ENCODE measurements at places on chromosomes 12 and 14.

GRCh38 chr14:72450473-72451044 is 443.3 kb downstream of the DPF3 start:
- no peak for DNase-seq

DNA sequence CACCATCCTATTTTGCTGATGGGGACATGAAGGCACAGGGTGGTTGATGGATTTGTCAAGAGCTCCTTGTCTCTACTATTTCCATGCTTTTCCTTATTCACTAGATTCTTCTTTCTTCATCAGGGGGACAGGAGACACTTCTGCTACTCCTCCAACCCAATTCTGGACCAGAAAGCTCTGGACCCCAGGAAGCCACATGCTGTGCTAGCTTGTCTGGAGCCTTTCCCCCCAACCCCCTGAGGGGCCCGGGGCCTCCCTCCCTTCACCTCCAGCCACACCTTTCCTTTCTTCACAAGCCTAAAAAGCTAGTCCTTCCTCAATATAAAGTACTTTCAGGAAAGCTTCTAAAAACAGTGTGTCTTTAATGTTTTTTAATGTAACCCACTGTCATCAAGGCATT is 75.1 kb upstream of the CAPRIN2 start:
- no peak for DNase-seq

GRCh38 chr12:93712200-93712599 is 35.0 kb downstream of the CRADD start:
- no peak for DNase-seq

DNA sequence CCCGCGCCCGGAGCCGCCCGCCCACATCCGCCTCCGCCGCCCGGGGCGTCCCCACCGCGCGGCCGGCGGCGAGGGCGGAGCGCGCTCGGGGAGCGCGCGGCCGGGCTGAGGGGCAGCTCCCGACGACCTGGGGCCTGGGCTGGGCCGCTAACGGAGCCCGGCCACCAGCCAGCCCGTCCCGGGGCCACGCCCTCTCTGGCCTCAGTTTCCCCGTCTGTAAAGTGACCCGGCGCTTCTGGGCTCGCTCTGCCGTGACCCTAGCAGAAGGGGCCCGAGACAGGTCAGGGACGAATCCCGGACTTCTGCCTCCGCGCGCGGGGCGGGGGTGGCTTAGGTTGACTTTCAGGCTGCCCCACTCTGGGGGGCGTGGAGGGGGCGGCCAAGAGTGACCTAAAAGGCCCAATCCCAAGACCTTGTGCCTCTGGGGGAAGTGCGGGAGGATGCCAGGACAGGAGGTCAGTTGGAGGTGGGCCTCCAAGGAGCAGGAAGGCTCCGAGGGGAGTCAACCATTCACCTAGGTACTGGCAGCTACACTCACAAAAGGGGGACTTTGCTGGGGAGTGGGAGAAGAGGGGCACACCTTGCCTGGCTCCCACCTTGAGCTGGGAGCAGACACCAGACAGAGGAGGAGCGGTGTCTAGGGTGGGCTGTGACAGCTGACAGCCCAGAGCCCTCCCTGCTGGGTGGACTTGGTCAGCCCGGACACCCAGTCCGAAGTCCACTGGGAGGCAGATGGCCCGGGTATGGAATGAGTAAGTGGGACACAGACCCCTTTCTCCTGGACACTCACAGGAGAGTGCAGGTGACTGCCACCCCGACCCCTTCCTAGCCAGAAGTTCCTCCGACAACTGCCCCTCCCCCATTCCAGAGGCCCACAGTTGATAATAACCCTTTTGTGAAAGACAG is 486 bp upstream of the AKT1 start:
- DNase-seq = no peak

- no peak for DNase-seq
Measured at GRCh38 chr14:23069413-23069806, 12.1 kb upstream of the CDH24 start.

DNA sequence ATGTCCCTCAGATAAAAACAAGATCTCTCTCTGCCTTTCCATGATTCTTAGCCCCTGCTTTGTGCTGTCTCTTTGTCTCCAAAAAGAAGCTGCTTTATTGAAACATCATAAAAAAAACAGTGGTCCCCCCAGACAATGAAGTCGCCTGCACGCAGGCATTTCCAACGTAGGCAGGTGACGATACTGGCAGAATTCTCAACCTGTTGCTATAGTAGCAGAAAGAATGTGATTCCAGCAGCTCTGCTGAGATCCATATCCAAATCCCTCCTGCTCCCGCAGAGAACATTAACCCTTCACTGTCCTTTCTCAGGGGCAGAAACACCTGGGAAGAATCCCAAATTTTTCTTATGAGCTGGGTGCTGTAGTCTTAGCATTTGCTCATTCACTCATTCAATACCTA is 84.8 kb downstream of the STON2 start:
- peak; percentile 47 for DNase-seq

GRCh38 chr14:77099425-77100167 is 1.5 kb downstream of the CIPC start:
- no peak for DNase-seq

- no peak for DNase-seq
Measured at GRCh38 chr12:52913431-52913821, 8.6 kb upstream of the KRT8 start.

- no peak for DNase-seq
Measured at GRCh38 chr12:131232036-131232435, 278.3 kb downstream of the ADGRD1 start.

GRCh38 chr12:65005716-65006115 is 115.4 kb downstream of the WIF1 start:
- DNase-seq = no peak

DNA sequence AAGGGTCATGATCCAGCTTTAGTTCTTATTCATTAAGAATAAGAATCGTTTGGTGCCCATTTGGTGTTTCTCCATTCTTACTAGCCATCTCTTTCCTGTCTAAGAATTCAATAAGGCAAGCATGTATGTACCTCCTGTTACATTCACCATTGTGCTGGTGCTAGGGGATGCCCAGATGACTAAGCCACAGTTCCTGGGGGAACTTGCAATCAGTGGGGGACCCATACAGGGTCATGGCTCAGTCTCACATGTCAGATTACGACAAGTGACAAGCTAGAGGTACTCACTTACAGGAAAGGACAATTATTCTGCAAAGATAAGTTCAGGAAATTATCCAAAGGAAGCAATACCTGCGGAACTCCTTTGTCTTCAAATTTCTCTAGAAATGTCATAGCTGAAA is 125.4 kb downstream of the STXBP6 start:
- no peak for DNase-seq

- DNase-seq = no peak
Measured at GRCh38 chr12:25004447-25004846, 55.5 kb upstream of the BCAT1 start.

DNA sequence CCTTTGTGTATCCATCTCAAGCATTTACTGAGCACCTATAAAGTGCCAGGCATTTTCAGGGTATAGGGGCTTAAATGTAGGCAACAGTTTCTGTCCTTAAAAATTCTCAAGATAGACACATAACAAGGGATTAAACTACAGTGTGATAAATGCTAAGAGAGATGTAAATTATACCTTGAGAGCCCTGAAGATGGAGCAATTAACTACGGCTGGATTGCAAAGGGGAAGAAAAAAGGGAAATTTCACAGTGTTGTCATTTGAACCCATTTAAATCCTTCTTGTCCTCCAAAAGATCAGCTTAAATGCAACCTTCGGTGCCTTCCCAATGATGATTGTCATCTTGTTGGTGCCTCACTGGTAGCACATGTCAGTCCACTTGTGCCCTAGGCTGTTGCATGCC is 11.5 kb upstream of the IL26 start:
- DNase-seq = no peak

DNA sequence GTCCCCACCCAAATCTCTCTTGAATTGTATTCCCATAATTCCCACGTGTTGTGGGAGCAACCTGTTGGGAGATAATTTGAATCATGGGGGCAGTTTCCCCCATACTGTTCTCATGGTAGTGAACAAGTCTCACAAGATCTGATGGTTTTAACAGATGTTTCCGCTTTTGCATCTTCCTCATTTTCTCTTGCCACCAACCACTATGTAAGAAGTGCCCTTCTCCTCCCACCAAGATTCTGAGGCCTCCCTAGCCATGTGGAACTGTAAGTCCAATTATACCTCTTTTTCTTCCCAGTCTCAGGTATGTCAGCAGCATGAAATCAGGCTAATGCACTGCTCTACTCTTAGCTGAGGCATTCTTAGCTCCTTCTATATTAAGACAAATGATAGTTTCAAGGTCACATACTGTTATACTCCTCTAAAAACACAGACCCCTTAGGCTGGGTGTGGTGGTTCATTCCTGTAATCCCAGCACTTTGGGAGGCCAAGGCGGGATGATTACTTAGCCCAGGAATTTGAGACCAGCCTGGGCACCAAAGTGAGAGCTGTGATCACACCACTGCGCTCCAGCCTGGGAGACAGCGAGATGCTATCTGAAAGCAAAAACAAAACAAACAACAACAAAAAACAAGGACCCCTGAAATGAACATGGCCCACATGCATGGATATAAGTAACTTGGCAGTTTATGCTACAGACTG is 3.6 kb downstream of the SCAF11 start:
- DNase-seq = peak; percentile 60

GRCh38 chr12:42660968-42661937 is 71.7 kb upstream of the PRICKLE1 start:
- DNase-seq = no peak

DNA sequence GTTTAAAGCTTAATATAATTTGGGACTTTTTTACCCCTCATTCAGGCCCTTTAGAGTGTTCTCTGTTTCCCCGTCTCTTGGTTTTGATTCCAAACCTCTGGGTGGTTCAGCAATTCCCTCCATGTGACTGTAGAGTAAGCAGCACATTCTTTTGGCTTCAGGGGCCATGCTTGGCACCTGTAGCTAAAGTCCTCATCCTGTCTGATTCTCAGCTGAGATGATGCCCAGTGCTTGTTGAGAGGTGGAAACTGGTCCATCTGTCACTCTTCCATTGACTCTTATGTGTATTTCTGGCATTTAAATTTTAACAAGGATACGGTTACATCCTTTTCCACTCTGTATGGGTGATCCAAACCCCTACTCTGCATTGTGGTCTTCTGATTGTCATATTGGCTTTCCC is 127.1 kb downstream of the DIO2 start:
- no peak for DNase-seq

DNA sequence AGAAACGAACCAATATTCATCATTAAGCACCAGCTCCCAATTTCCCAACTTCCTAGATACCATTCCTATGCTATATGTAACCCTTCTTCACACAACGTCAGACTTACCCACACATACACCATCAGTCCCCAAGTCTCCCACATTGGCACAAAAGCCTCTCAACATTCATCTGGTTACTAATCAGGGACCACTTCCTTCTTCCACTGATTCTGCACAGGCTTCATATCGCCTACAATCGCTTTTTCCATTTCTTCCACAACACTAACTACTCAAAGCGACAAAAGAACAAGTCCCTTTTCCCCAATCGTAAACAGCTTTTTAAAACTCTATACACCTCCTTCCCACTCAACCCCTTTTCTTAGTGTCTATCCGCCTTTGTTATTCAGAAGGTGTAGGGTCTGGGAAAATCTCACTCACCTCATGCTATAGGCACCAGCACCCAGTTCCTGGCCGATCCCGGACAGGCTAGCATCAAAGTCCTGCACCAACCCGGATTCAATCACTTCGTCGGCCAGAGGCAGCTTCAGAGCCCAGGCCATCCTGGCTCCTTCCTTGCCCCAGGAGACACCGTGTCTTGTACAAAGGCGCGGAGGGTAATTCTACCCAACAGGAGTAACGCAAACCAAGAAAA is 936 bp downstream of the TFCP2 start:
- DNase-seq = peak; percentile 75

DNA sequence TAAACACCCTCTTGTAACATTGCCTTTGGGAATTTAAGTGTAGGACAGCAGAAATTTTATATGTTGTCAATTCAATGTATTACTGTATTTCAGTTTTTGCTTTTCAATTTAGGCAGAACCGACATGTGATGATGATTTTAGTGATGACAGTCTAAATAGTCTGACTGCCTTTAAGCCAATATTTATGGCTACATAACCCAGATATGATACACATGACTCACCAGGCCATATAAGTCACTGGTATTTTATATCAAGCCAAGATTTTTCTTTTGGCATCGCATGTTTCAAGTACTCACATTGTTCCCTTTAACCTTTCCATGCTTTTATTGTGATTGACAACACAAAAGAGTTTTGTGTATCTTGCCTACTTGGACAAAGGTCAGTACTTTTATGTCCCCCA is 13.6 kb upstream of the PPM1A start:
- DNase-seq = no peak

DNA sequence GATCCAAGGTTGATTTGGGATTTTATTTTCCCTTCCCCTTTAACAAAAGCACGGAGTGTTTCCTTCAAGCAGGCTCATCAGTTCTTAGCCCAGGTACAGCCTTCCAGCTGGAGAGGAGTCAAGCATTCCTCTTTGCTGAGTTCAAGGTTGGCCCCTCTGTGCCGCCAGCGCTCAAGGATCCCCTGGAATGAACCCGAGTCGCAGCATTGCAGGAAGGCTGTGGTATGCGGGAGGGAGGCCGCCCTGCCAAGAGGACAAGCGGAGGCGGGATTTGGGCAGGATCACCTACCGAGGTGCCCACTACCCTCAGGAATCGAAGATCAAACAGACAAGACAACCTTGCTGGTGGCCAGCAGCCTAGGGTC is 53.9 kb upstream of the NCOR2 start:
- DNase-seq = no peak

- DNase-seq = no peak
Measured at GRCh38 chr12:47158792-47159191, 79.0 kb upstream of the AMIGO2 start.

DNA sequence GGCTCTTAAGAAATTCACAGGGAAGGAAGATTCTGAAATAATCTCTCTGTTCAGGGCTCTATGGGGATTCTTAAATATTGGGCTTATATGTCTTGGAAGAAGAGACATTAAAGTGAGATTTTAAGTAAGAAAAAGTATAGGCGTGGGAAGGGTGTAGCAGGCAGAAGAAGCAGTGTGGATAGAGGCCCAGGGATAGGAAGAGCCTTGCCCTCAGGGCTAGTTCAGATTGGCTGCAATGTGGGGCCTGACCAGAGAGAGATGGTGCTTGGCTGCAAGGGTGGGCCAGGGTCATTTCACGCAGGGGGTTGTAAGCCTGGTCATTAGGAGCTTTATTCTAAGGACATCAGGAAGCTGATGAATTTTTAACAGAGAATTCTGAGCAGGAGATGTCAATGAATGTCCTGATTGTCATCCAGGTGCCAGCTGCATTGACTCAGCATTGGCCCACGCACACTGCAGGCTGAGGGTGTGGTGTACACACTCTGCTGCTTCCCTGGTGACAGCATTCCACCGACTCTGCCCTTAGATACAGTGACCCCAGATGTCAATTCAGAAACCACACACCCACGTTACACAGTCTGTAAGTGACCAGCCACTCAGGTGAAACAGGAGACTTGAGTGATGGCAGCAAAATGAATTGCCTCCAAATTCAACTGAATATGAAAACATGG is 582.5 kb downstream of the NRXN3 start:
- DNase-seq = no peak

GRCh38 chr12:111410431-111411184 is 4.9 kb downstream of the SH2B3 start:
- DNase-seq = no peak

DNA sequence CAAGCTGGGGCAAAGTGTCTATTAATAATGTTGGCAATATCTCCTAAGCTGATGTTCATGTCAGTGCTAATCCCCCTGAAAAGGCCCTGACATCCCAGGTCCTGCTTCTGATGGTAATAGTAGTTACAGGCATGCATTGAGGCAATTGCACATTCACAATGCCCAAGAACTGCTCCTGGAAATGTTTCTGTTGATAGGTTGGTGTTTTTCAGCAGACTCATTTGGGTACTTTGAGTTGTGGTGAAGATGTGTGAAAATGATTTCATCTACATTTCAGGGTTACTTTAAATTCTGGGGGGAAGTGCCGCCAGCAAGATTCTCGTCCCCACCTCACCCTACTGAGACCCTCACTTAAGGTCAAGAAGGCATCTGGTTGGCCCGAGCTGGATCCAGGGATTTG is 92.9 kb downstream of the BBS10 start:
- DNase-seq = no peak

Data from ELF-1 (cell line).